ENCODE measurements at places on chromosomes 5 and 9.
A peak's percentile ranks its signal among the peaks of the same experiment; 100 is the strongest.

DNA sequence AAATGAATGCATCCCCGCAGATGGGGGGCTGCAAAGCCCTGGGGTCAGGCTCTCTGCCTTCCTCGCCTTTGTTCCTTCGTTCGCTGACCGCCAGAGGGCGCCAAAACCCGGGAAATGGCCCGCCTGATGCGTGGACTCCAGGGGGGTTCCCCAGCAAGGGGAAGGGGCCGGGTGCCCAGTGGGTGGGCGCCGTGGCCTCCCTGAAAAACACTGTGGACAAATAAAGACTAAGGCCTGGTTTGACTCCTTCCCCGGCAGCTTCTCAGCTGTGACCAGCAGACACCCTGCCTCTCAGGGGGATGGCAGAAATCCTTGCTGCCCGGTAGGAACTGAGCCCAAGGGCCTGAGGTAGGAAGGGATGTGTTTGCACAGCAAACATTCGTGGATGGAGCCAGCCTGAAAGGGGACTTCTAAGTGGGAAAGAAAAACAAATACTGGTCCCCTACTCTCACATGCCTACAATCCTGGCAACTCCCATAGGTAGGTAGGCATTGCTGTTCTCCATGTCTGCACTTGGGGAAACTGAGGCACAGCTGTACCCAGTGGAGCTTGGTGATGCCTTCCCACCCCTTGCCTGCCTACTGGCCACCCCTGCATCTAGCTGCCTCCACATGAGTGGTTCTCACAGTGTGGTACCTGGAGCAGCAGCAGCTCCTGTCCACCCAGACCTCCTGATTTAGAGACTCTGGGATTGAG, 57.7 kb downstream of the DUSP1 start:
- H3K27me3 ChIP-seq, result peaks cover 10% of the 10 kb centered on the region
- H3K27ac ChIP-seq, result no peak overlapping the region
- peaks cover 6% of the 10 kb centered on the region for H3K4me1 ChIP-seq
- H3K36me3 ChIP-seq, result no peaks in the 10 kb centered on the region
- peak; percentile 69 for DNase-seq
- no peak overlapping the region for H3K4me3 ChIP-seq

DNA sequence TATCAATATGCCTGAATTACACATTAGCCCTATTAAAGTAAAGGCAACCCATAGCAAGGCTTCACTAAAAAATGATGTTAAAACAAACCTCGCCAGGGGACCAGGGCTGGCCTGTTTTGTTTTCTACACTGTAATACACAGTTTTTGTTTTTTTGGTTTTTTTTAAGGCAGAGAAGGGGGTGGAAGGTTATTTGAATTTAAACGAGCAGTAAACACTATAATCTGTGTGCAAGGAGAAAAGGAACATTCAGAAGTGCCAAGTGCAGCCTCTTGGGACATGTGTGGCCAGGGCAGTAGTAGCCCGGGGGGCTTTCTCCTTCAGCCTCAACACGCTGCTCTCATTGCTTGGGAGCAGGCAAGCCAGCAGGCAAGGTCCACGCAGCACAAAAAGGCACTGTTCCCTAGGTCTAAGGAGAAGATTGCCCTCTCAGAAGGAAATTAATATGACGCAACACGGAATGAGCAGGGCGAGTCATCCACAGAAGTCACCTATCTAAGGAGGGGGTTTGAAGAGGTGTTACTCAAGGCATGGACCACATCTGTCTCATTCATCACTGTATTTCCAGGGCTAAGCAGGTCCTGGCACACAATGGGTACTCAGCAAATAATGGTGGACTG, 16.2 kb downstream of the SIL1 start:
- H3K27ac ChIP-seq, result no peak overlapping the region
- no peak for DNase-seq
- H3K4me1 ChIP-seq, result peaks cover 5% of the 10 kb centered on the region
- H3K27me3 ChIP-seq, result no peaks in the 10 kb centered on the region
- H3K36me3 ChIP-seq, result peaks cover 3% of the 10 kb centered on the region
- H3K4me3 ChIP-seq, result no peak overlapping the region

GRCh38 chr5:143752165-143752850, 59.7 kb upstream of the HMHB1 start:
- H3K27me3 ChIP-seq, result no peaks in the 10 kb centered on the region
- peaks cover 3% of the 10 kb centered on the region for H3K4me1 ChIP-seq
- no peak overlapping the region for H3K4me3 ChIP-seq
- no peaks in the 10 kb centered on the region for H3K36me3 ChIP-seq

DNA sequence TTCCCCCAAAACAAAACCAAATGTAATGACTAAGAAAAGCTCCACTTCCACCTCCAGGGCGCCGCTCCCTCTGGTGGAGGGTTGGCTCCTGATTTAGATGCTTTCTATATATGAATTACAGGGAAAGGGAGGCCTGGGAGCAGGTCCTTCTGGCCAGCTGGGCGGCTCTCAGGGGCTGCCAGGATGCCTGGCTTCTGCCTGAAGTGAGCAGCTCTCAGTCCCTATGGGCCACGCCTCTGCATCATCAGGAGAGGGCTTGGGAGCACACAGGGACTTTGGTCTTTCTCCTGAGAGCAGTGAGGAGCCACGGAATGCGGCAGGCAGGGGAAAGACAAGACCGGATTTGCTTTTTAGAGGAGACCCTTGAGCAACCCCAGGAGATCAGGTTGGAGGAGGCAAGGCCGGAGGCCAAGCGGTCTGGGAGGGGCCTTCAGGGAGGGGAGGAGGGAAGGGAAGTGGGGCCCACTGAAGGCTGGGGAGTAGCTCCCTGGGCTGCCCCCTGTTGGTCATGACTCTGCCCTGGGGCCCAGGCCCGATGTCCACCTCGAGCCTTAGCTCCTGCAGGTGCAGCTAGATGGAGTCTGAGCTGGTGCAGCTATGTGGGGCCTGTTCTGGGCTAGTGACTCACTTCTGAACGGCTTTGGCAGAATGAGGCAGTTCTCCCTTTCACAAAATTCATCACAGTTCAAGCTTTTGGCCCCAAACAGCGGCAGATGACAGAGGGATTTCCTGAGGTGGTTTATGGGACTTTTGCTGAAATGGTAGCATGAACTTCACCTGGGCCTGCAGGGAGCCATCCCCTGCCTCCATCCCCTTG, 11.3 kb upstream of the GRHPR start:
- H3K4me1 ChIP-seq, result peaks cover 39% of the 10 kb centered on the region
- peaks cover 28% of the 10 kb centered on the region for H3K27me3 ChIP-seq

DNA sequence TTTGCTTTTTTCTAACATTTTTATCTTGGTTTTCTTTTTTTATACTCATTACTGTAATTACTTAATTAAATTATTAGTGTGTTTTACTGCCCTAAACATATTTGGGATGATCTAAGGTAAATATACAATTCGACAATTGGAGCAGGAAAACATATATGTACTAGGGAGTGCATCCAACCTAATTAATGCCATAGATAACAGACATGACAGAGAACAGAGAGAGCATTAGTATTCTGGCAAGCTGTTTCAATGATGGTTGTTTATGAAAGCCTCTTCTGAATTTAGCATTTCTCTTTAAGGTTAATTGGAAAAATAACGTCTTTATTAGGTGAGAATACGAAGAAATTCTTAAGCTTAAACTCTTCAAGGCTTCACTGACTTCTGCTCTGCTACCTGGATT, 300.1 kb upstream of the PRR16 start:
- H3K4me3 ChIP-seq, result no peak overlapping the region
- no peak for DNase-seq
- H3K36me3 ChIP-seq, result no peaks in the 10 kb centered on the region
- H3K27me3 ChIP-seq, result no peaks in the 10 kb centered on the region

DNA sequence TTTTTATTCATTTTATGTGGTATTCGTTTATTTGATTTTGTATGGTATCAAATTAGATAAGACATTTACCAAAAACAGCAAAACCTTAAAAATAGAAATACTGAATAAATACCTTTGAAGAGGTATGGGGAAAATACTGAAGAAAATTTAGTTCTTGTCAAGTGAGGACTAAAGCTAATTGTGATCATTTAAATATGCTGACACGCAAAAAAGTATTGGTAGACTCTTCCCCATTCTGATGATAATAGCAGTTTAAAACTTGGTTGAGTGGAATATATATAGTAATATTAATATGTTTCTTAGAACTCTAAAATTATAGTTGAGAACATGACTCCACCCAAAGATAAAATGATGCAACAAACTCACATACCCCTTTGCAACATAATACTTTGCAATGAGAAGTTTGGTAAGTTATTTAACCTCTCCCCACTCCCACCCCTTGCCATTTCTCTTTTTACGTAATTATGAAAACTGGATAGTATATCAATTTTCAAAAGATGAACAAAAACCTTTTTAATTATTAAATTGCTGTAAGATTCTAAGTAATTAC, 30.1 kb upstream of the SNX24 start:
- H3K36me3 ChIP-seq, result peaks cover 5% of the 10 kb centered on the region
- H3K4me3 ChIP-seq, result no peak overlapping the region
- no peak for DNase-seq
- no peak overlapping the region for H3K27ac ChIP-seq

DNA sequence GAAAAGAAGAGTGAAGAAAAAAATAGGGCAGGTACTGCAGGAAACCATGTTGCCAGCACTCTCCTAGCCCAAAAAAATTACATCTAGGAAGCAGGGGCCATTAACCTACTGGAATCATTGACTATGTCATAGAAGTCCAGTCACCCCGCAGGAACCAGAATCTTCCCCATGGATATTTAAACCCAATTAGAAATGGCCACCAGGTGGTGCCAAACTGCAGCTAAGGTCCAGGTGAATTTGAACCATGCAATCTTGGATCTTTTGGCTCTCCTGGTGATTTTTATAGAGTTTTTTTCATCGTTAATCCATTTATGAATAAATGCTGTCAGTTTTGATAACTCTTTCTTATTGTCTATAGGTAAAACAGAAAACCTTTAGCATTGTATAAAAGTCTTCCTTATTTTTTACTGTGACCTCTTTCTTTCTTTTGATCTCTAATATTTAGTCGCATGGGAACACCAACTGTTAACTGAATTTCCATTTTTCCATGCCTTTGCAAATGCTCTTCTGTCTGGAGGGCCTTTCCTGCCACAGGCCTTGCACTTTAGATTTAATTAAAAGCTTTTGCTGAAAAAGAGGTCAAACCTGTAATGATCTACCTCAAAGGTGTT, 147.5 kb upstream of the FGF10 start:
- H3K4me3 ChIP-seq, result no peak overlapping the region
- no peaks in the 10 kb centered on the region for H3K36me3 ChIP-seq
- no peak for DNase-seq
- no peaks in the 10 kb centered on the region for H3K4me1 ChIP-seq
- H3K27me3 ChIP-seq, result no peaks in the 10 kb centered on the region
- no peak overlapping the region for H3K27ac ChIP-seq

DNA sequence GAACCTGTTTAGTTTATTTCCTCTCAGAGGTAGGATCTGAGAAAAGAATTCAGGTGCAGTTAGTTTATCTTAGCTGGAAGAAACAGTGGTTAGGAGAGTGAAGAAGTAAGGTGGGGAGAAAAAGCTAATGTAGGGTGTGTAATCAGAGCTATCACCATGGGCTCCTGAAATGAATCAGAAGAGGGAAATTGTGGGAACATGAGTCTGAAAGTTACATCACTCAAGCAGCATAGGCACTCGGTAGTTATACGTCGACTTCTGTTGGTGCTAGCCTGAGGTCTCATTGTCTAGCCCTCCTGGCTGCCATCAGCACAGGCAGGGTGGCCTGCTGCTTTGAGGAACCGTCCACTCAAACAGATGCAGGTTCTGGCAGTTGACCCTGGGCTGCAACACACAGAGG, 56.7 kb upstream of the NPR3 start:
- no peak overlapping the region for H3K27ac ChIP-seq
- no peaks in the 10 kb centered on the region for H3K36me3 ChIP-seq
- no peak overlapping the region for H3K4me3 ChIP-seq
- peaks cover 1% of the 10 kb centered on the region for H3K27me3 ChIP-seq
- no peaks in the 10 kb centered on the region for H3K4me1 ChIP-seq
- no peak for DNase-seq

Data from activated CD4-positive, alpha-beta memory T cell treated with anti-CD3 and anti-CD28 coated beads, Interleukin-2, amount 10 ng/mL, durations not matched to agents 7 days and 5 days (primary cell).